ENCODE measurements at places on chromosomes 4 and X. TPM values are rescaled to one million over a fixed set of nuclear protein-coding genes. Genes with fewer than 3 reads are reported as not detected.
A peak's percentile ranks its signal among the peaks of the same experiment; 100 is the strongest.

Gene MAGIX
- 6.3 TPM for total RNA-seq

Gene PPP1R2C
- total RNA-seq: not detected

Gene CTAG1A
- total RNA-seq: not detected

Gene FAAH2
- total RNA-seq: 11.2 TPM

Gene FSTL5
- total RNA-seq: 0.04 TPM

Gene SLC2A9
- total RNA-seq: 4.8 TPM

Gene PNMA3
- total RNA-seq: 10.3 TPM

- no peak overlapping the region for H3K27ac ChIP-seq
- no peaks in the 10 kb centered on the region for H3K36me3 ChIP-seq
- H3K4me1 ChIP-seq: no peaks in the 10 kb centered on the region
- peaks cover 7% of the 10 kb centered on the region for H3K27me3 ChIP-seq
These were observed 46.2 kb upstream of the NHS start for GRCh38 chrX:17328837-17329236.

GRCh38 chr4:123055943-123056342 lies 133.5 kb upstream of the NUDT6 start:
- no peaks in the 10 kb centered on the region for H3K4me1 ChIP-seq
- peaks cover 44% of the 10 kb centered on the region for H3K36me3 ChIP-seq
- H3K27ac ChIP-seq: no peak overlapping the region
- no peak overlapping the region for H3K4me3 ChIP-seq

DNA sequence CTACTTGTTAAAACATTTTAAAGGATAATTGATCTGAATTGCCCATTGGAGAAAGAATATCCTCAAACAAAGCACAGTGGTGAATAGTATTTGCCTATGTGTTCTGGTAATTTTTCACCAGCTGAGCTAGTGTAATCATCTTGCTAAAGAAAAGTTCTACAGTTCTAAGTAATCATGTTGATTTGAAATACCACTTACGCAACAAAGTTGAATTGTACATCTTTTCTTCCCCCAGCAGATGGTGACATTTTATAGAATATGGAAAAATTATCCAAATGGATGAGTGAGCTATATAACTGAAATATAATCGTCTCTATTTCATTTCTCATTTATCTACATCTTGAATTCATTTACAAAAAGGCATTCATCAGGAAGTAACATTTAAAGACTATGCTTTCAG lies 9.7 kb upstream of the ZNF674 start:
- no peak overlapping the region for H3K4me3 ChIP-seq
- peaks cover 5% of the 10 kb centered on the region for H3K4me1 ChIP-seq
- H3K27me3 ChIP-seq: no peaks in the 10 kb centered on the region
- peaks cover 4% of the 10 kb centered on the region for H3K36me3 ChIP-seq

- no peak overlapping the region for H3K27ac ChIP-seq
- DNase-seq: no peak
- H3K4me3 ChIP-seq: no peak overlapping the region
These were observed 8.0 kb upstream of the GUCY1A1 start for GRCh38 chr4:155658681-155659064.

DNA sequence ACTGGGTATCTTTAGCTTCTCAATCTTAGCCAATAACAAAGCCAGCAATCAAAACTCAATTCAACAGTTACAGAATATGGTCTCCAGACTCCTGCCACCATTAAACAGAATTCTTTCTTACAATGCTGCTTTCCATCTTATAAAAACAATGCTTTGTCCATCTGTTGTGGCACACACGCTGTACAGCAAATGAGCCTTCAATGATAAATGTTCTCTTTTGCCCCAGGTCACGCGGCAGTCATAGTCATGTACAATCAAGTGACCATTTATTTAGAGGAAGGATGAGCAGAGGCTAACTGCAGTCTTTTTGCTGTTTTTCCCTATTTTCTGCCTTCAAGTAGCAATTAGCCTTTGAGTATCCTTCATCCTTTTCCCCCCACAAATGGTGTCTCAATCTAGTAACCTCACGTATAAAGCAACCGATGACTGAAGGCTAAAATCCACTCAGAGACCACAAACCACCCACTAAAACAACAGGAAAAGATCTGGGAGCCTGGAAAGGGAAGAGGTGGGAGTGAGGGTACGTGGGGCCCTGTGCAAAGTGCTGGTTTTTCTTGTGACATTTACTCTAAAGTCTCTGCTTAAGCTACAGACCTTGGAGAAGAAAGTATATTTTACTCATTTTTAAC lies 24.4 kb downstream of the TRIM2 start:
- peaks cover 14% of the 10 kb centered on the region for H3K36me3 ChIP-seq
- peaks cover 60% of the 10 kb centered on the region for H3K4me1 ChIP-seq
- no peaks in the 10 kb centered on the region for H3K27me3 ChIP-seq
- H3K27ac ChIP-seq: peak overlapping the region; percentile 43

- no peak overlapping the region for H3K4me3 ChIP-seq
- no peaks in the 10 kb centered on the region for H3K36me3 ChIP-seq
- peaks cover 12% of the 10 kb centered on the region for H3K4me1 ChIP-seq
- DNase-seq: no peak
- no peak overlapping the region for H3K27ac ChIP-seq
These were observed 132.5 kb downstream of the PLS3 start for GRCh38 chrX:115693476-115693875.

- H3K4me1 ChIP-seq: peaks cover 10% of the 10 kb centered on the region
- no peak for DNase-seq
- H3K4me3 ChIP-seq: peak overlapping the region; percentile 91
- H3K36me3 ChIP-seq: peaks cover 6% of the 10 kb centered on the region
- H3K27ac ChIP-seq: peak overlapping the region; percentile 99
These were observed 471 bp downstream of the MCTS1 start for GRCh38 chrX:120604361-120604782.

DNA sequence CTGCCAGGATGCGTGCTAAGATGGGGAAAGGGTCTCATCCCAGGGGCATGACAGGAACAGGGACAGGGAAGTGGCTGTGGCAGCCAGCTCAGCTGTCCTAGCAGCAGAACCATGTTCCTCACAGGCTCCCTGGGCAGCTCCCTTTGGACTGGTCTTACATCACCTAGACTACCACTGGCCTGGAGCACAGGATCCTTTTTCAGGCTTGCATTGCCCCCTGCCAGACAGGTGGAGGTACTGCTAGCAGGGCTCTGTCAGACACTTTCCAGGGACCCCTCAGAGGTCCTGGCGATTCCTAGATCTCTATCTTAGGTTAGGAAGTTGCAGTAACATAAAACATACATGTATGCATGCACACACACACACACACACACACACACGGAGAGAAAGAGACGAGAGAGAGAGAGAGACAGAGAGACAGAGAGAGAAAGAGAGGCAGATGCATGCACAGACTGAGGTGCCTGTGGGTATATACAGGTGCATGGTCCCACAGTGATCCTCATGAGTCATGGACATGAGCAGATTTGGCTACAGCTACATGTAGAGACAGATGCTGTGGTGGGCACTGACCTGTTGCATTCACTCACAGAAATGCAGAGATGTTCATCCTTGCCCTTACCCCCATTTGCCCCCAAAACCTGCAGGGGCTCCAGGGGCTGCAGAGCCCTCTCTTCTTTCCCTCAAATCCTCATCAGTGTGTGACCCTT lies 63.6 kb downstream of the STARD8 start:
- no peaks in the 10 kb centered on the region for H3K36me3 ChIP-seq
- peak; percentile 48 for DNase-seq
- no peaks in the 10 kb centered on the region for H3K27me3 ChIP-seq
- H3K4me1 ChIP-seq: no peaks in the 10 kb centered on the region

- H3K27me3 ChIP-seq: no peaks in the 10 kb centered on the region
- no peak overlapping the region for H3K4me3 ChIP-seq
- DNase-seq: no peak
- no peak overlapping the region for H3K27ac ChIP-seq
- H3K4me1 ChIP-seq: peaks cover 15% of the 10 kb centered on the region
- H3K36me3 ChIP-seq: no peaks in the 10 kb centered on the region
These were observed 61.4 kb upstream of the TMEM150C start for GRCh38 chr4:82623121-82623683.

- H3K4me3 ChIP-seq: no peak overlapping the region
- H3K4me1 ChIP-seq: peaks cover 2% of the 10 kb centered on the region
- no peaks in the 10 kb centered on the region for H3K27me3 ChIP-seq
- peaks cover 4% of the 10 kb centered on the region for H3K36me3 ChIP-seq
These were observed 1162.1 kb downstream of the RAPGEF2 start for GRCh38 chr4:160265014-160265413.

GRCh38 chr4:33107814-33108213 lies 2387.6 kb downstream of the PCDH7 start:
- H3K27me3 ChIP-seq: no peaks in the 10 kb centered on the region
- H3K36me3 ChIP-seq: peaks cover 3% of the 10 kb centered on the region
- H3K27ac ChIP-seq: no peak overlapping the region
- no peak overlapping the region for H3K4me3 ChIP-seq
- no peak for DNase-seq

DNA sequence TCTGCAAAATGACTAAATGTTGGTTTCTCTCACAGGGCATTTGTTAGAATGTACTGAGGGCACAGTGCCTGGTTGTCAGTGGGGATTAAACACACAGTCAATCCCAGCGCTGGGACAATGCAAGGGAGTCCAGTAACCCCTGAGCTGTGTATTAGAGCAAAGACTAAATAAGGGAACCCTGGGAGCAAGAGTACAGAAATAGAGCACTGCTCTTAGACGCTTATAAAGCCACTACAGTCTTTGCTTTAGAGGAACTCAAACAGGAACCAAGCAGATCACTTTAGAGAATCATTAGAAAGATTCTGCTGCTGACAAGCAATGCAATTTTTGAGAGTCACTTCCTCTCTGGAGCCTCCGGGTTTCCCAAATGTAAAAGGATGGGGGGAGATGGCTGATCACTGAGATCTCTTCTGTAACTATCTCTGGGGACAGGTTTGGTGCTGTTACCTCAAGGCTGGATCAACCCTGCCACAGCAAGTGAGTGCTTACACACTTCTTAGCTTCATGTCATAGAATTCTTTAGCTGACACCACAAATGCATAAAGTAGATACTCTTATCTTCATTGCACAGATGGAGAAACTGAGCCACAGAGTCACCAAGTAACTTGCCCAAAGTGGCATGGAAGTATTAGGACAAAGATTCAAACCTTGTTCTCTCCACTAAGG lies 137.8 kb upstream of the CPEB2 start:
- H3K27ac ChIP-seq: no peak overlapping the region
- no peaks in the 10 kb centered on the region for H3K4me1 ChIP-seq
- no peaks in the 10 kb centered on the region for H3K36me3 ChIP-seq

DNA sequence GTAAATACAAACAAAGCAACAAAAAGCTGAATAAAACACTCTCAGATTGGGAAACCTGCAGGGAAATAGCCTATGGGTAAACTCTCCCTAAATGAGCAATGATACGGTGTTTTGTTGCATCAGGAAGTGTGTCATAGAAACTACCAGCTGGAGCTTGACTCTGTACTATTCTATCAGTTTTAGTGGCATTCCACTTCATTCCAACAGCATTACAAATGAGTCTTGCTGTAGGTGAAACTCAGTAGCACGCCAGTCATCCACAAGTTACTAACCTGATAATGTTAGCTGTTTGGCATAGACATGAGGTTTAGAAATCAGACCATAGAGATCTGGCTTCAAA lies 24.9 kb downstream of the FGFBP1 start:
- no peak overlapping the region for H3K4me3 ChIP-seq
- H3K36me3 ChIP-seq: no peaks in the 10 kb centered on the region
- peaks cover 43% of the 10 kb centered on the region for H3K4me1 ChIP-seq

GRCh38 chr4:53321151-53321983 lies 44.5 kb downstream of the SCFD2 start:
- peaks cover 19% of the 10 kb centered on the region for H3K4me1 ChIP-seq
- peak overlapping the region; percentile 61 for H3K27ac ChIP-seq
- H3K36me3 ChIP-seq: no peaks in the 10 kb centered on the region
- no peak overlapping the region for H3K4me3 ChIP-seq
- no peak for DNase-seq

GRCh38 chr4:3253808-3254207 lies 4.8 kb downstream of the MSANTD1 start:
- H3K36me3 ChIP-seq: no peaks in the 10 kb centered on the region
- no peak overlapping the region for H3K27ac ChIP-seq
- H3K27me3 ChIP-seq: no peaks in the 10 kb centered on the region
- DNase-seq: peak; percentile 12

- peaks cover 14% of the 10 kb centered on the region for H3K4me1 ChIP-seq
- H3K27ac ChIP-seq: peak overlapping the region; percentile 97
- peaks cover 1% of the 10 kb centered on the region for H3K36me3 ChIP-seq
- H3K4me3 ChIP-seq: peak overlapping the region; percentile 81
- DNase-seq: no peak
- H3K27me3 ChIP-seq: no peaks in the 10 kb centered on the region
These were observed 1.4 kb downstream of the C4orf36 start for GRCh38 chr4:86890790-86891189.

DNA sequence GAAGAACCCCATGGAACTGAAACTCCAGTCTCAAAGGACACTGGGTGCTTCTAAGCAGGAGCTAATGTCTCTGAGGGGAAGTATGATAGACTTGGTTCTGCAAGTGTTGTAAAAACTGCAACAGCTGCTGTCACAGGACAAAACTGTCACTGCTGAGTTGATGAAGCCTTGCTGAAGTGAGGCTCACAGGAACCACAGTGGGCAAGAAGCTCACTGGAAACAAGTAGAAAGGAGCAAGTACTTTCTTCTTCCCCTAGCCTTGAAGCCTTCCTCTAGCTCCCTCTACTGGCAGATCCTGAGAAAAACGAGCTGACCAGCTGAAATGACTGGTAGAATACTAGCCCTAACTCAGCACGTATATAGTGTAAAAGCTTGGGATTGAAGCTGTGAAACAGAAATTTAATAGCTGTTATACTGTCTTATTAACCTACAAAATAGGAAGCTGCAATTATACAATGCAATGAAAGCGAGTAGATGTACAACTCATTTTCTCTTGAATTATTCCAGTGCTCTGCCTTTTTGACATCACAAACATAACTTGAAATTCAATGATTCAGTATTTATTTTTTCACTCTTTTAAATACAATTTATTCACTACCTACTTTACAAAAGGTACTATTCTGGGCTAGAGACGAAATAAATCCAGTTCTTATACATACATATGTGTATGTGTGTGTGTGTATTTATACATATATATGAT lies 91.4 kb downstream of the GABRB1 start:
- no peaks in the 10 kb centered on the region for H3K27me3 ChIP-seq
- H3K4me1 ChIP-seq: no peaks in the 10 kb centered on the region
- H3K27ac ChIP-seq: no peak overlapping the region
- H3K4me3 ChIP-seq: no peak overlapping the region

- no peak for DNase-seq
- H3K4me3 ChIP-seq: no peak overlapping the region
- peaks cover 5% of the 10 kb centered on the region for H3K4me1 ChIP-seq
- no peaks in the 10 kb centered on the region for H3K27me3 ChIP-seq
These were observed 206.2 kb upstream of the TLL1 start for GRCh38 chr4:165666836-165667235.

DNA sequence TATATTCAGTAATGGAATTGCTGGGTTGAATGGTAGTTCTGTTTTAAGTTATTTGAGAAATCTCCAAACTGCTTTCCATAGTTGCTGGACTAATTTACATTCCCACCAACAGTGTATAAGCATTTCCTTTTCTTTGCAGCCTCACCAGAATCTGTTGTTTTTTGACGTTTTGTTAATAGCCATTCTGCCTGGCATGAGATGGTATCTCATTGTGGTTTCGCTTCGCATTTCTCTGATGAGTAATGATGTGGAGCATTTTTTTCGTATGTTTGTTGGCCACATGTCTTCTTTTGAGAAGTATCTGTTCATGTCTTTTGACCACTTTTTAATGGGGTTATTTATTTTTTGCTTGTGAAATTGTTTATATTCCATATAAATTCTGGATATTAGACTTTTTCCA lies 13.6 kb upstream of the MAGED4B start:
- H3K4me1 ChIP-seq: no peaks in the 10 kb centered on the region
- H3K27ac ChIP-seq: no peak overlapping the region
- no peak for DNase-seq

- H3K4me1 ChIP-seq: peaks cover 10% of the 10 kb centered on the region
- no peak overlapping the region for H3K4me3 ChIP-seq
- no peak overlapping the region for H3K27ac ChIP-seq
- H3K27me3 ChIP-seq: no peaks in the 10 kb centered on the region
These were observed 61.7 kb downstream of the HADH start for GRCh38 chr4:108051343-108051742.

- peaks cover 11% of the 10 kb centered on the region for H3K27me3 ChIP-seq
- DNase-seq: no peak
- H3K36me3 ChIP-seq: no peaks in the 10 kb centered on the region
- peak overlapping the region; percentile 87 for H3K4me3 ChIP-seq
These were observed 959 bp upstream of the REST start for GRCh38 chr4:56906489-56907393.

Measured in mesothelial cell of epicardium (in vitro differentiated cells).